Nucleus accumbens (tissue), 56 donors: ENCODE measurements at places on chromosomes 1 and 21.

GRCh38 chr1:197917805-197918651 lies 856 bp downstream of the LHX9 start:
- no peak for DNase-seq

DNA sequence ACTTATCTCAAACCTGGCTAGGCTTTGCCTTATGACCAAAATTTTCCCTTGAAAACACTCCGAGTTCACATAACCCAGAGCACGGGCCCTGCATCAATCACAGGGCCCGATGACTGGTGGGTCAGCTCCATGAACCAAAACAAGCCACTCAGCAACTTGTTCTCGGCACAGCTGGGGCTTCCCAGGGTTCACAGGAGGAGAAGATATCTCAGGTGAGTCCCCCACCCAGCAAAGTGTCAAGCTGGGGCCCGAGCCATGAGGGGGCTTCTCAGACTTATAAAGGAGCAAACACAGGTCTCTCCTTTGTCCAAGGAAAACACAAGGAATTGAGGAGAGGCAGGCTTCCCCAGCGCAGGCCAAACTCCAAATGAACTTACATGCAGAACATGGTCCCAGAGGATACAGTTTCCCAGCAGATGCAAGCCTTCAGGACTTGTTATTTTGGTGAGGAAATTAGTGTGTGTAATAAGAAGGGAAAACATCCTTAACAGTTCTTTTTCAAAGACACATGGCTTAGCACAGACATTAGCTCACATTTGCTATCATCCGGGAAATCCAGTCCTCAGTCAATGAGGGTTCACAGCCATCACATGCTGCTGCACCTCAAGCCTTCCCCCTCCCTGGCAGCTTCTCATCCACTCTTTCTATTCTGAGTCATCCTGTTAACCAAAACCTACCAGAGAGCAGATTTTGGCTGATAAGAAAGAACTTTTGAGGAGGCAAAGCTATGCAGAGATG lies 98.1 kb upstream of the NFIA start:
- DNase-seq: no peak

GRCh38 chr1:109184687-109185086 lies 29.0 kb upstream of the SARS1 start:
- no peak for DNase-seq

DNA sequence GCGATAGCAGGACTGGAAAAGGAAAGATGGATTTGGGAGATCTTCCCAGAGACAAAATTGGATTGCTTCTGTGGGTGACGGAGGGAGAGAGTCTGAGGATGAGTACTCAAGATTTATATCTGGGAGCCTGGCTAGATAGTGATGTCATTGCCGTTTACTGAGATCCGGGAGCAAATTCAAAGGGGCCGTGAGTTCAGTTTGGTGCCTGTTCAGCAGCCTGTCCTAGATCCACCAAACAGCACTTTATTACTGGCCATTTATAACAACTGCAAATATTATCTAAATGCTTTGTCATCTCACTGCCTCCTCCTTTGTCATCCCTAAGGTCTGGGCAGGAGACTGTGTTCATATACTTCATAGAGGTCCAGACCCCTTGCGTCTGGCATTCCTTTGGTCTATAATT lies 29.2 kb downstream of the MAPKAPK2 start:
- no peak for DNase-seq

- no peak for DNase-seq
Observed at GRCh38 chr1:15808955-15809354, 1.5 kb upstream of the UQCRHL start.

- no peak for DNase-seq
Observed at GRCh38 chr1:41955461-41956159, 36.9 kb upstream of the HIVEP3 start.

DNA sequence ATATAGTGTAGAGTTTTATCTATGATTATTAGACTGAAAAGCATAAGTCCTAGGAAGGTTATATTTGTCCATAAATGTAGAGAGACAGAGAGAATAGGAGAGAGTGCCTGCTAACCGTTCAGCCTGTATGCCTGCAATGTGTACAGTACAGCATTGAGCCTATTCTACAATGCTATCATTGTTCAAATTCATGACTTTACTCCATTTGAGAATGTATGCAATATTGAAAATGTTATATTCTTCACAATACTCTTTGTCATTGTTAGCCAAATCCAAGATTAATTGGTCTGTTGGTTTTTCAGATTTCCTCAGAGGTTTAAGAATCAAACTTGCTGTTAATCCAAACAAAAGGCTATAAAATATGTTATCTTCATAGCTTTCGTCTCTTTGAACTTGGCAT lies 585.2 kb upstream of the B3GALT2 start:
- no peak for DNase-seq

GRCh38 chr1:9558271-9558945 lies 19.1 kb downstream of the SLC25A33 start:
- DNase-seq: no peak

DNA sequence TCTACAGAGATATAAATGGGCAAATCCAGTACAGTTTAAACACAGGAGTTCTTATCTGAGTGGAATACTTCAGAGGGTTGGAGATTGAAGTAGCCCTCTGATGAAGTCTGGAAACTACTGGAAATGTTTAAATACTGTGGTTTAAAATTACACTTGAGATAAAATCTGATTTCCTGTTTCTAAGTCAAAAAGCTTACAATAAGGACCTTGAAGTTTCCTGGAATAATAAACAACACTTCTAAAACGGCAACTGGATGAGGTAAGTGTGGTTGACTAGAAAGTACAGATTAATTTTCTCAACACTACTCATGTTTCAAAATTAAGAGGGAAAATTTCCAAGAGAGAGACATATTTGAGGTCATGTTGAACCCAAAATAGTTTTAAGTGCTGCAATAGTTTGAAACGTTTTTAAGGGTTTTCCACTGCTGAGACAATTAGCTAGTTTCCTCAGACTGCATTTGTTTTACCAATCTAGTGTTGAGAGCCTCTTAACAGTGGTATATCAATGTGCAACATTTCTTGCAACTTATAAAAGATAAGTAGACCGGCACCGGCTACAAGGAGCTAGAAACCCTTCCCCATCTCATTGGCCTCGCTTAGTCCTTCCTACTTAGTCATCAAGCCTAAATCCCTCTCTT lies 27.4 kb downstream of the KCNA3 start:
- no peak for DNase-seq

GRCh38 chr1:6011946-6012258 lies 19.7 kb upstream of the NPHP4 start:
- DNase-seq: no peak

- DNase-seq: no peak
Observed at GRCh38 chr1:175792136-175792535, 48.7 kb upstream of the TNR start.

DNA sequence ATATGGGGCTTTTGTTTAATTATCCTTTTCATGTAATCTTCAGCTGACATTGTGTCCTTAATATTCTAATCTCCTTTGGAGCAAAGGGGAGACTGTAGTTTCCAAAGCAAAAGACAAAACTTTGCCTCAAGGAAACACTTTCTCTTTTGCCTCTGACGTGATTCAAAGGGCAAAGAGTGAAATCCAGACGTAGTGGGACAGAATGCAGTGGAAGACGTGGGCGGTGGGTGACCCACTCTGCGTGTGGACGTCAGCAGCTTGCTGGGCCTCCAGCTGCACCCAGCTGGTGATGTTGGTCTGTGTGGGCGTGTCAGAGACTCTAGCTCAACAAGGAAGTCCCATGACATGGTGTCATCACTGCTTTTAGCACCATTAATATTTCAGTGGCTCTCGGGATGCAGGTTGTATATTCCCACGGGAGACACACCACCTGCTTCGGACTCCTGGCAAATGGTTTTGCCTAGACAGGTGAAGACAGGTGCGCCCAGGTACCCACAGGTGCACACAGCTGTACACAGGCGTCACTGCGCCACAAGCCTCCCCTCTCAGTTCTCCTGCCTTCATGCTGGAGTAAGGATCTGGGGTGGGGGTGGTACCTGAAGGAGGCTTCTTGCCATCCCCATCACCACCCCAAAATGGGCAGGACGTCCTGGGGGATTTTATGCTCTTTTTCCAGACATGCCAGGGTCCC lies 292.1 kb upstream of the VAMP3 start:
- no peak for DNase-seq

GRCh38 chr1:114272593-114272992 lies 118.9 kb upstream of the SYT6 start:
- DNase-seq: no peak

DNA sequence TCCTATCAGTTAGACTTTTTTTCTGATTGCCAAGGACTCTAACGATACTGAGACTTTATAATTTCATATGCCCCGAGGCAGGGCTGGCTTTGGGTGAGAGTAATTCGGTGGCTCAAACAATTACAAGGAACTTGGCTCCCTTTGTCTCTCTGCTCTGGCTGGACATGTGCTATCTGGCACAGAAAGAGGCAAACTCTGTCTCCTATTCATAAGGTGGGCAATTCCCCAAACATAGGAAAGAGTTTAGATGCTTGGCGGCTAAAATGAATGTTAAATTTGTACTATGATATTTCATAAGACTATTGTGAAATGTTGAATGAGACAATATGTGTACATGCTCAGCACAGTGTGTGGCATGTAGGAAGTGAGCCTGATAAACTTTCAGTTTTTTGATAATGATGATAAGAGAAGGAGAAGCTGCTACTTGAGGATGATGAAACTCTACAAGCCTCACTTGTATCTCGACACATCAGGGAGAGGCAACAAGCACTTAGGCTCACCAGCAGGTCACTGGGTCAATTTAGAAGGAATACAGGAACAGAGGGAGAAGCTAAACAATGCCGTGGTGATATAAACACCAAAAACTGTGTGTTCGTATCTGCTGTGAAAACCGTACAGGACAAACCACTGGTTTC lies 12.6 kb upstream of the NTPCR start:
- DNase-seq: no peak

GRCh38 chr21:42703965-42704364 lies 50.5 kb downstream of the PDE9A start:
- no peak for DNase-seq

DNA sequence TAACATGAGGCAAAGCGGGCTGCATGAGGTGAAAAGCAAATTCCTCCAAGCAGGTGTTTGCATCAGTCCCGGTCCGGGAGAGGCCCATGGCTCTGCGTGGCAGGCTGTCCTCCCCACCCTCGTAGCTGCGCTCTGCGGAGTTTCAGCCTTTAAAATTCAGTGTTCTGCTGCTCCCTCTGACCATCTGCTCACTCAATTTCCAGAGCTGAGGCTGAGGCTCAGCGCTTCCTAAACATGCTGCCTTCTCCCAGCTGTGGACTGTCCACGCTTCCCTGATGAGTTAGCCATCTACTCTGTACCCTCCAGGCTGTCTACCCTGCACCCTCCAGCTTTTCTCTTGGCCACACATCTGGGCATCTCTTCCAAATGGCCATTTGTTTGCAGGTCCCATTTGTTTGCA lies 87.7 kb downstream of the KCNJ6 start:
- no peak for DNase-seq

DNA sequence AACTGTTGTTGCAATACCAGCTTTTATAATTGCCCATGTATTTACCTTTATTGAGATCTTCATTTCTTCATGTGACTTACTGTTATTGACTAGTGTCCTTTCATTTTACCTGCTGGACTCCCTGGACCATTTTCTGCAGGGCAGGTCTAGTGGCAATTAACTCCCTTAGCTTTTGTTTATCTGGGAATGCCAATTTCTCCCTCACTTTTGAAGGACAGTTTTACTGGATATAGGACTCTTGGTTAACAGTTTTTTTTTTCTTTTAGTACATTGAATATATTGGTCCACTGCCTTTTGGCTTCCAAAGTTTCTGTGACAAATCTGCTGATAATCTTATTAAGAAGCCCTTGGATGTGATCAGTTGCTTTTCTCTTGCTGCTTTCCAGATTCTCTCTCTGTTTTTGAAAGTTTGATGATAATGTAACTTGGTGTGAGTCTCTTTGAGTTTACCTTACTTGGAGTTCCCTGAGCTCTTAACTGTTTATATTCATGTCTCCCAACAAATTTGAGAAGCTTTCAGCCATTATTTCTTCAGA lies 56.9 kb downstream of the COL18A1 start:
- no peak for DNase-seq

DNA sequence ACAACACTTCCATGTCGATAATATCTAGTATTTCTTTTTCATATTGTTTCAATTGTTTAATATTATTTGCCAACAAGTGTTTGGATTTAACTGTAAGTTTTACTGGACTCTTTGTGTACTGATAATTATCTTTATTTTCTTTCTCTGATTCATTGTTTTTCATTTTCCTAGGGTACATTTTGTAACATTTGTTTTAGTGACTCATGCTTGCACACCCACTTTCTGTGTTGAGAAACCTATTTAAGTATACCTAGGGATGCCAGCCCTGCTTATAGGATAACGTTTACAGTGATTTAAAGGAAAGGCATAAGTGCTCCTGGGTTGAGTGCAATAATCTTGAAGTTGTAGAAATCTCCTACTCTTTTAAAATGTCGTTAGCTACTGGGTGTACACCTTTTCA lies 1386.0 kb upstream of the ADGRL4 start:
- DNase-seq: no peak

- no peak for DNase-seq
Observed at GRCh38 chr1:151243683-151244216, 10.8 kb upstream of the PSMD4 start.

GRCh38 chr1:109850827-109851226 lies 59.8 kb upstream of the CSF1 start:
- DNase-seq: no peak

GRCh38 chr1:156866249-156866909 lies 5.7 kb downstream of the NTRK1 start:
- no peak for DNase-seq

DNA sequence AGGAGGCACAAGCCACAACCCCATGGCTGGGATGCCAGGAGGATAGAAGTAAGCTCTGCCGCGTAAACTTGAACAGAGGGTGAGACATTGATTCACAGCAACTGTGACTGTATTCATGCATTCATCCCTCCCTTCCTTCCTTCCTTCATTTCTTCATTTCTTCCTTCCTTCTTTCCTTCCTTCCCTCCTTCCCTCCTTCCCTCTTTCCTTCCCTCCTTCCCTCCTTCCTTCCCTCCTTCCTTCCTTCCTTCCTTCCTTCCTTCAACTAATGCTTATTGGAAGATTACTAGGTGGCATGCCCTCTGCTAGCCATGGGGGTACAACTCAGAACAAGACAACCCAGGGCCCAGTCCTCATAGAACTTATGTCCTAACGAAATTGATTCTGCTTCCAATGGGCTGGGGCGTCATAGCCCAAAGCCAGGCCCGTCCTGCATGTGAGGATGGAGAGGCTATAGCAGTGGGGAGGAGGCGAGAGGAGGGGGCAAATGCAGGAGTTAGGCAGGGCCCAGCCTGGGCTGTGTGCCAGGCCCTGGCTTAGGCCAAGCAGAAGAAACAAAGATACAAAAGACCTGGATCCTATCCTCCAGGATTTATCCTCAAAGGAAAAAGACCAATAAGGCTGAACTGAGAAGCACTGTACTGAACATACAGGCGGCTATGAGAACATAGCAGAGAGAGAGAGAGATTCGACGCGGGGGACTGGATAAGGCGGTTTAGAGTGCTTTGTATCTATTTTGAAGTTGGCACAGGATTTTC lies 24.4 kb upstream of the PAXBP1 start:
- peak; percentile 24 for DNase-seq

- DNase-seq: peak; percentile 49
Observed at GRCh38 chr1:47175227-47175934, 14.5 kb downstream of the PDZK1IP1 start.
